ENCODE measurements at places on chromosomes 7 and 10.

DNA sequence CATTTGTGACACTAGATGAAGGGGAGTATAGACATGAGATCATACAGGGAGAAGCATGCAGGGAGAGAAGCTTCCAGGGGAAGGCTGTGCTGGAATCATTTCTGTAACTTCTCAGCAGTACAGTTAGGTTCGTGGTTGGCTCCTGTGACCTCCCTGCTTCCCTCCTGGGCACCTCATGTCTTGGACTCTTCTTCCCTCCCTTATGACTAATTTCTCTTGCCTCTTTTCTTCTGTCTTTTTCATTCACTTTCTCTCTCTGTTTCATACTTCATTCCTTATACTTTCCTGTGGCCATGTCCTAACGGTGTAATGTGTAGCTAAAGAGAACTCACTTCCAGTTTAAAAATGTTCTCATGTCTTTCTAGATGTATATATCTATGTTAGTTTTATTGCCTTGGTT is 19.1 kb upstream of the HKDC1 start:
- no peak for DNase-seq

DNA sequence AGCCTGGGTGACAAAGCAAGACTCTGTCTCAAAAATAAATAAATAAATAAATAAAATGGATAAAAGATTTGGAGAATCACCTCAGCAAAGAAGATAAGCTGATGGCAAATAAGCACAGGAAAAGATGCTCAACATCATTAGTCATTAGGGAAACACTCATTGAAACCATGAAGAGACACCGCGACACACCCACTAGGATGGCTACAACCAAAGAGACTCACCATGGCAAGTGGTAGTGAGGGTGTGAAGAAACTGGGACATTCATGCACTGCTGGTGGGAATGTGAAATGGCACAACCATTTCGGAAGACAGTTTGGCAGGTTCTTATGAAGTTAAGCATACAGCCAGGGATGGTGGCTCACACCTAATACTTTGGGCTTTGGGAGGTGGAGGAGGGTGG is 37.8 kb upstream of the FXYD4 start:
- no peak for DNase-seq

- no peak for DNase-seq
Observed at GRCh38 chr10:7550013-7550412, 116.8 kb downstream of the ITIH5 start.

GRCh38 chr10:131669838-131670237 is 231.0 kb upstream of the PPP2R2D start:
- DNase-seq: no peak

GRCh38 chr10:93420944-93421825 is 60.9 kb downstream of the MYOF start:
- no peak for DNase-seq

DNA sequence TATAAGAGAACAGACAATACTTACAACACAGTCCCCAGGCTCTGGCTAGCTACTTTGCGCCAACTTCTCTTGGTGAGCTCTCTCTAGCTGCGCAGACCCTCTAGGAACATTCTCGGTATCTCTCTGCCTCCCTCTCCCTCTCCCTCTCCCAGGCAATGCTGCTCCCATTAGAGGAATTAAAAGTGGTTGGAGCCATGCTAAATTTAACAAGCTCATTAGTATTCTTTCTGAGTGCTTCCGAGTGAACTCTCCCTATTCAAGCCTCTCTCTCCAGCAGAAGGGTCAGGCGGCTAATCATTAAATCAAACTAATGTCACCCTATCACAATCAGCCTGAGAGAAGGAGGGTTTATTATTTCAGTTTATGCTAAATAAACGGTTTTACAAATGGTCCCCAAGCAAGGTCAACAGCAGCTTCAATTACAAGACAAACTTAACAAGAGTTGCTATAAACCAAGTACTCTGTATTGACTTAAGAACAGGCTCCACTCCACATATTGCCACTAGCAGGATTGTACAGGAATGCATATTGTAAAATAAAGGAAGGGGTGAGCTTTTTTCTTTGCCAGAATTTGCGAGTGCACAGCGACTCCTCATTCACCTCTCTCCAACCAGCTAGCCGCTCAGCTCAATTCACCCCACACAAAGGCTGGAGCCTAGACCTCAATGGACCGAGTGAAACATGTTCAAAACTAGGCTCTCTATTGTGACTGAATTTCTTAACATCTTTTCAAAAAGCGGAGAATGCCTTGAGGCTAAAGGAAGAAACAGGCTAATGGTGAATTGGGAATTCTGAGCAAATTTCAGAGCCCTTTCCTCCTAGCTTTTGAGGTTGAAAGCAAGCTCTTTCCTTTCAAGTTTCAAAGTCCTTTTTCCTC is 84.4 kb downstream of the GLI3 start:
- DNase-seq: no peak

GRCh38 chr10:32159264-32159663 is 103.0 kb upstream of the KIF5B start:
- no peak for DNase-seq

DNA sequence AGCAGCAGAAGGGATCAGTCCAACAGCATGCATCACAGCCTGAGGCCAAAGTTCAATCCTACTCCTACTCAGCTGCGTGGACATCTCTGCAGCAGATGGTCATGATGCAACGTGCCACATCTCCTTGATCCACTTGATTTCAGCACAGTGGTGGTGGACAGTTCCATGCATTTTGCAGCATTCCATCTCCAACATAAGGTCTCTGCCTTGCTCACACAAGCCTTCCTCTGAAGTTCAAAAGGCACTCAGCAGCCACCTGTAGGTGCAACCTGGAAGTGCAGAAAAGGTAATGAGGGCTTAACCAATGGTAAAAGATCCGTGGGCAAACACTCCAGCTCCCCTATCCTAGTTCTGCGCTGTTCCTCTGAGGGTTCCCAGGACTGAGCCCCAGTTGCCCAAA is 57.5 kb upstream of the CHCHD3 start:
- no peak for DNase-seq

DNA sequence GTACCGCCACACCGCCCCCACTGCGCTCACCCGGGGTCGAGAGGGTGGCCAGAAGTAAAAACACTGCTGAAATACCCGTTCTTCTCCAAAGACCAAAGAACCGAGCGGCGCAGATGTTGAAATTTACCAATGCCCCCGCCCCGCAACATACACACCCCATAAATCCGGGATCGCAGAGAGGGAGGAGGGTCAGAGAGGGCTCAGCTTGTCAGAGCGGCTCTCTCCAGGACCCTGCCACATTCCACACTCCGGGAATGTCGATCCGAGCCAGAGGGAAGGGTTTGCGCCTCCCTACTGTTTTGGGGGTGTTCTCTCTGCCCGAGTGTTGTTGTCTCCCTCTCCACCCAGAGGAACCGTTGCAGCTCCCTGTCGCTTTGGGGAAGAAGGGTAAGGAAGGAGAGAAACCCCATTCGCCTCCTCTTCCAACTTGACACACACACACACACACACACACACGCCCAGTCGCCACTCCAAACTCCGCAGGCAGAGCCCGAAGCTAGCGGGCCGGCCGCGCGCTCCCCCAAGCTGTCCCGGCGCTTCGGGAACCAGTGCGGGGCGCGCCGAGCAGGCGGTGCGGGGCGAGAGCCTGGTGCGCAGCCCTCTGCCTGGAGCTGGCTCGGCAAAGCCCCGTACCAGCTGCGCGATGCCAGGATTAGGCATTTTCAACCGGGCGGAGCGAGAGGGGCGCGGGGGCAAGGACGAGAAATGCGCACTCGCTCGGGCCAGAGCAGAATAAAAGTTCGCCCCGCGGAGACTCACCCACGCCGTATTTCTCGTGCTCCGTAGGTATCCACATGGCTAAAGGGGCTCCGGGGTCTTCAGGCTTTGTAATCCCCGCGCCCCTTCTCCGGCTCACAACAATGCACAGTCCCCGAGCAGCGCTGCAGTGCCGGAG is 609 bp downstream of the DOCK4 start:
- peak; percentile 42 for DNase-seq

DNA sequence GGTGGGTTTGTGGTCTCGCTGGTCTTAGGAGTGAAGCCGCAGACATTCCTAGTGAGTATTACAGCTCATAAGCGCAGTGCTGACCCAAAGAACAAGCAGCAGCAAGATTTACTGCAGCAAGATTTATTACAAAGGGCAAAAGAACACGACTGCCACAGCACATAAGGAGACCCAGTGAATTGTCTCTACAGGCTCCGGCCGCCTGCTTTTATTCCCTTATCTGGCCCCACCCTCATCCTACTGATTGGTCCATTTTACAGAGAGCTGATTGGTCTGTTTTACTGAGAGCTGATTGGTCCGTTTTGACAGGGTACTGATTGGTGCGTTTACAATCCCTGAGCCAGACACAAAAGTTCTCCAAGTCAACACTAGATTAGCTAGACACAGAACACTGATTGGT is 82.1 kb downstream of the VIPR2 start:
- no peak for DNase-seq

DNA sequence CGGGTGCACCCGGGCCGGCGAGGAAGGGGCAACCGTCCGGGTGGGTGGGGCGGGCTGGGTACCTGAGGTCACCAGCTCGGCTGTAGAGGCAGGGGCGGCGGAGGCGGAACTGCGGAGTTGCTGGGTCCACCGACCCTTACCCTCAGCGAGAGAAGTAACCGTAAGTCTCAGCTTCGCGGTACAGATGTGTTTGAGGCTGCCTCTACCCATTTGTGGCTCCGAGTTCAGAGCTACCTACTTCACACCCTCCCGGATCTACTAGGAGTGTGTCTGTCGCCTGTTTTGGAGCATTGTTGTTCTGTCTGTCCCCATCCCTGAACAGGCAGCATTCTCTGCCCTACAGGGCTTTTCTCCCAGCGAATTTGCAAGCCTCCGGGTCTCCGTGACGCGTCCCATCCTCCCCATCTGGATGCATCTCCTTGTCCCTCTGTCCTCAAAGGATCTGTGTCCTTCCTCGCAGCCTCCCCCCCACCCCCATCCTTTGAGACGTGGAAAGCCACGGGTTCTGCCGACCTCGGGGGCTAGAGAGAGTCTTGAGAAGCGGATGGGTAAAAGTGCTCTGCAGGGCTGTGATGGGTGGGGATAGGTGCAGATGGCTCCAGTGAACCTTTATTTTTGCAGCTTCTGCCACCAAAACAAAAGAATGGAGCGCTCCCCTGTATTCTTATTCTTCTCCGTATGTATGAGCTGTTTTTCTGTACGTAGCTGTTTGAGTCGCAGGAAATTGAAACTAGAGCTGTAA is 757 bp downstream of the ANKIB1 start:
- peak; percentile 13 for DNase-seq

DNA sequence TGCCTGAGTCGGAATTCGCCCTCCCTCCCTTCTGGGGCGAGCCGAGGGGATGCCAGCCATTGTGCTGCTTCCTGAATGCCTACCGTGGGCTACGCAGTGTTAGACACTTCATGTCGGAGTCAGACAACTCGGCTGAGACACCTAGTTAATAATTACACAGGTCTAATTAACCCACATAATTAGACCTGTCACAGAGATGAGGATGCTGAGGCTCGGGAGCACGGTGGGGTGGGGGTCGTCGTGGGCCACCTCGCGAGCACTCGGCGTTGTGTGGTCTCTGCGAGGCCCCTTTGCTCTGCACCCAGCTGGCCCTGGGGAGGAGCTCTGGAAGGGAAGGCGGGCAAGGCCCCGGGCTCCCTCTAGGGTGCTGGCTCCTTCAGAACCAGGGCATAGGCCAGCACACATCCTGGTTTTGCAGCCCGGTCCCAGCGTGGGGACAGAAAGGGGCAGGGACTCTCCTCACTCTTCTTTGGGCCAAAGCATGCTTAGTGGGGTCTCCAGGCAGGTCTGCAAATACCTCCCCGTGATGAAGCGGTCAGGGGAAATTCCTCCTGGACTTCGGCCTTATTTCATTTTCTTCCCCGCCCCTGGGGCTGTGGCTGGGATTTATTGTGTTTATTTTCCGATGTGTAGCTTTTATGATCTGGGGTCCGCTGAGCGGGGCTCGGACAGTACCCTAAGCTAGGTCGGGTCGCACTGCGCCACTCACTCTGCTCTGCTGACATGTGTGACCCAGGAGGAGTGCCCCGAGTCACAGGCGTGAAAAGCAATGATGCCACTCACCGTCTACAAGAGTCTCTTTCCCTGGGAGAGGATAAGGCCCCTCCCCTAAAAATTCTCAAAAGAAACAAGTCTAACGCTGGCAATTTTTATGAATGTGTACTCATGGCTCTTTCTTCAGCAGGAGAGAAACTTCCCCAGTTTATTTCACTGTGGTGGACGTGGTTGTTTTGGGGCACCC is 4.9 kb upstream of the FOXL3 start:
- no peak for DNase-seq

DNA sequence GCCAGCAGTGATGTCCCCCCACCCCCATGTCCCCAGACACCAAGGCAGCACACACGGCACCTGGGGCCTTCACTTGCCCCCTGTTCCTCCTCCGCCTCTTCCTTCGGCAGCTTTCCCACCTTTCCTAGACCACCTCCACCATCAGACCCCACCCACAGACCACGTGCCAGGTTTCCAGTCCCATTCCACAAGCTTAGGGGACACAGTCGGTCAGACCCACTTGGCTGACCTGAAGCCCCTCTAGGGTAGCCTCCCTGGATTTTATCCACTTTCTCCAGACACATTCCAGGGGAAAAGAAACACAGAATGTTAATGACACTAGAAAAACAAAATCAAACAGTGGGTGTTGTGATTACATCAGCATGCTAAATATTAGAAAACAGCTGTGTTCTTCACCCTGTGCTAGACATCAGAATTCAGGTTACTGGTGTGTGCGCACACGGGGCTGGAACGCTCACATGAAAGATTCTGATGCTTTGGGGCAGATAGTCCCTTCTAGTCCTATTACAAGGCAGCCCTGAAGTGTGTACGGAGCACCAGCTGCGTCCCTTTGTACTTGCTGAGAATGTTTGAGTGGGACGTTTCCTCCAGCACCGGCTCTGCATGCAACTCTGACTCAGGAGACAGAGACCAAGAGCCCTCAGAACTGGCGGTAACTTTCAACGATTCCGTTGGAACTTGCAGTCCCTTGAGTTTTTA is 75.5 kb upstream of the PPP2R2D start:
- no peak for DNase-seq

DNA sequence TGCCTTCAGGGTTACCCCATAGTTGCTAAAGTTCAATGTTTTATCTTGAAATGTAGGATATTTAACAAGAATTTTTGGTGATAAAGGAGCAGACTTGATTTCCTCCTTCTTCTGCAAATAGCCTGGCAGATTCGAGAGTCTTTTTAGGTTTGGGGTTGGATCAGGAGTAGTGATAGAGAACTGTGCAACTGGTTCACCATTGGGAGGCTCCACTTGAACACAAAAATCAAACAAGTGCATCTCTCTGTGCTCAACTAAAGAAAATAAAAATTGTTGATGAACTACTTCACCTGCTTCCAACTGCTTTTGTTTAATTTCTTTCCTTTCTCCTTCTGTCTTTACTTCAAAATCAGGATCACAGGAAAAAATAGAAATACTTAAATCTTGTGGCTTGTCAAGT is 58.5 kb downstream of the MACC1 start:
- no peak for DNase-seq

- no peak for DNase-seq
Observed at GRCh38 chr7:18221377-18222293, 194.0 kb upstream of the PRPS1L1 start.

- no peak for DNase-seq
Observed at GRCh38 chr10:47359626-47360418, 11.7 kb downstream of the RBP3 start.

DNA sequence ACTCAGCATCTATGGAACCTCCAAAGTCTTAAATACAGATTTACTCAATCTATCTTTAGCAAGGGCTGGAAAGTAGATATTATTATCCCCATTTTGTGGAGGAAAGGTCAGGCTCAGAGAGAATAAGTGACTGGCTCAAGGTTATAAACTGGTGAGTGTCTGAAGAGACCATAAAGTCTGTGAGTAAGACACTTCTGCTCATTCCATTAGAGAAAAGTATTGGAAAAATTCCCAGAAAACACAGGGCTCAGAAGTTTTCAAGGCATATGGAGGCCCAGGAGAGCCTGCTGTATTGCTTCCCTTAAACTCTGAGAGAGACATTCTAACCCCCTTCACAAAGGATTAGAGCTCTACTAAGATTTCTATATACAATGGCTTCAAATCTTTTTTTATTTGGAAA is 134.8 kb downstream of the PCDH15 start:
- no peak for DNase-seq

Data from DMS79 (cell line).